Activated T-helper 1 cell treated with anti-CD3 and anti-CD28 coated beads, Interleukin-12 subunit alpha, Interleukin-12 subunit beta, Interleukin-2, Interleukin-4 antibody, amounts not matched to agents 30 ng/mL and 10 ng/mL and 1 ng/mL, durations not matched to agents 14 hours and 24 hours and 36 hours (primary cell): ENCODE measurements at places on chromosomes 6 and 20.

DNA sequence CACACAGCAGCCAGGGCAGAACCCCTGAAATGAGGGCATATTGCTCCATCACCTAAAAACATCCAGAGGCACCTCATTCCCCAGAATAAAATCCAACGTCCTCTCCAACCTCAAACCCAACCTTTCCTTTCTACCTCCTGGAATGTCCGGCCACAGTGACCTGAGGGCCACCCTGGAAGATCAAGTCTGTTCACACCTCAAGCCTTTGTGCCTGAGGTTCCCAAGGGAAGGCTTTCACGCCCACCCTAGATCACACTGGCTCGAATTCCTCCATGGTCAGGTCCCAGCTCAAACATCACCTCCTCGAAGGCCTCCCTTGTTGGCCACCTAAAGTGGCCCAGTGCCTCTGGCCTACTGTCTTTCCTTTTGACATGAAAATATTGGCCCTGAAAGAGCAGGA lies 88.9 kb downstream of the ZMYND8 start:
- DNase-seq: no peak

GRCh38 chr6:132357120-132357519 lies 44.2 kb downstream of the MOXD1 start:
- DNase-seq: no peak

DNA sequence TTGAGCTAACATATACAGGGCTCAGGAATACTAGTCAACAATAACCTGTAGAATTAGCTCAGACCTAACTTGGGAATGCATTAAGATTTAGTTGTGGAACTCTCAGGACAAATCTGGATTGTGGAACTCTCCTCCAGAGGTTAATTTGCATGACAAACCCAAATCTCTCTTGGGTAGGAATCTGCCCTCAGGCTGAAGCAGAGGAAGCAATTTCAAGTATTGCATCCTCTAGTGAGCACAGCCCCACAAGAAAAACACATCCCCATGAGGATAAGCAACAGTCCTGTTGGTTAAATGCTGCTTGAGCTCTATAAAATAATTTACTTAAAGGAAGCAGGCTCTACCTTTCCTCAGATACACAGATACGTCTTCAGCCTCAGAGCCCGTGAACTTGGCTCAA lies 170.9 kb upstream of the STXBP5 start:
- no peak for DNase-seq

- DNase-seq: no peak
Measured at GRCh38 chr6:161017766-161018564, 26.4 kb downstream of the MAP3K4 start.

DNA sequence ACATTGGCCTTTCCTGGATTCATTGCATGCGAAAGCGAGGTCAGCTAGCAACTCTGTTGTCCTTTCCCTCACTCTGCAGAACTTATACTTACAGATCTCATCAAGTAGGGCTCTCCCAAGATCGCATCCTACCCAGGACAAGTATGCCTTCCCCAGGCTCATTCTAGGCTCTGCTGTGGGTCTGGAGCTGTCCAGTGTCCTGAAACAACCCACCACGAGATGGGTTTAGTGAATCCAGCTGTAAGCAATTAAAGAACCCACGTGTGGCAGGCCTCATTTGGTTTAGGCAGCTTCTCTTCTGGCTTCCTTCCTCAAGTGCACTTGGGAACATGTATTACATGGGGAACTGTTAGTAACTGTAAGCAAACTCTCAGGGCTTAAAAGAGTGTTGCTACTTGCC lies 406.5 kb upstream of the CHD6 start:
- DNase-seq: no peak

- peak; percentile 63 for DNase-seq
Measured at GRCh38 chr6:166488076-166488685, 98.3 kb downstream of the RAMACL start.

- peak; percentile 57 for DNase-seq
Measured at GRCh38 chr20:44388466-44389023, 33.0 kb downstream of the HNF4A start.

GRCh38 chr20:47544240-47544639 lies 42.6 kb downstream of the NCOA3 start:
- no peak for DNase-seq

- DNase-seq: no peak
Measured at GRCh38 chr6:139474145-139475108, 100.0 kb upstream of the CITED2 start.

DNA sequence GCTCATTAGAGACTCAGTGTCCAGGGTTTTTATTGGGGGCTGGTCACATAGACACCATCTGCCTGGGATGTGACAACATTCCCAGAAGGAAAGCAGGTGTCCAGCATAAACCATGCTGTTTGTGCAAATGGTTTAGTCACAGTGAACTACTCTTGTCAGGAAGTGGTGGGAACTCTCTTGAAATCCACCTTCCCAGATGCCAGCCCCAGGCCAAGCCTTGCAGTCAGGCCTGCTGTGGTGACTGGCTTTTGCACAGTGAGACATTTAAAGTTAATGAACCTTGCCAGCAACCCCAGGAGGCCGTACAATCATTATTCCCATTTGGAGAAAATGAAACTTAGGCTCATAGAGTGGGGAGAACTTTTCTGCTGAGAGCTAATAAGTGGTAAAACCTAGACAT lies 242.5 kb upstream of the KCNG1 start:
- DNase-seq: no peak

GRCh38 chr20:62788607-62789006 lies 7.7 kb upstream of the MRGBP start:
- DNase-seq: no peak

GRCh38 chr6:52994031-52994838 lies 849 bp downstream of the GSTA4 start:
- DNase-seq: no peak

DNA sequence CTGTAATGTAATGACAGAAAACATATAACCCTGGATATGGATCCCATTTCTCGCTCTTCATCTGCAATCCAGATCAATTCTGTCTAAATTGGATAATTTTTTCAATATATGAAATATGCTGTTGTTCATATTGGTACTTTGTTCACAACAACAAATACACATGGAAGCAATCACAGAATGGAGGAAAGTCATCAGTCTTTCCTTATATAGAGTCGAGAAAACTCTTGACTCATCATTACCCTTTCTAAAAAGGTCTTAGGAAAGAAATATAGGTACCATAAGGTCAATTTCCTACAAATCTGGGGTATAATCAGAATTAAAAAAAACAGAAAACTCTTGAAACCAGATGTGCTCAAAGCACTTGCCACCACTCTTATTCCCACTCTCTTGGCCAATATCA lies 677.6 kb upstream of the ID4 start:
- no peak for DNase-seq

- DNase-seq: no peak
Measured at GRCh38 chr6:117729613-117730012, 54.3 kb downstream of the NUS1 start.

GRCh38 chr6:87721311-87721710 lies 19.3 kb upstream of the AKIRIN2 start:
- no peak for DNase-seq

DNA sequence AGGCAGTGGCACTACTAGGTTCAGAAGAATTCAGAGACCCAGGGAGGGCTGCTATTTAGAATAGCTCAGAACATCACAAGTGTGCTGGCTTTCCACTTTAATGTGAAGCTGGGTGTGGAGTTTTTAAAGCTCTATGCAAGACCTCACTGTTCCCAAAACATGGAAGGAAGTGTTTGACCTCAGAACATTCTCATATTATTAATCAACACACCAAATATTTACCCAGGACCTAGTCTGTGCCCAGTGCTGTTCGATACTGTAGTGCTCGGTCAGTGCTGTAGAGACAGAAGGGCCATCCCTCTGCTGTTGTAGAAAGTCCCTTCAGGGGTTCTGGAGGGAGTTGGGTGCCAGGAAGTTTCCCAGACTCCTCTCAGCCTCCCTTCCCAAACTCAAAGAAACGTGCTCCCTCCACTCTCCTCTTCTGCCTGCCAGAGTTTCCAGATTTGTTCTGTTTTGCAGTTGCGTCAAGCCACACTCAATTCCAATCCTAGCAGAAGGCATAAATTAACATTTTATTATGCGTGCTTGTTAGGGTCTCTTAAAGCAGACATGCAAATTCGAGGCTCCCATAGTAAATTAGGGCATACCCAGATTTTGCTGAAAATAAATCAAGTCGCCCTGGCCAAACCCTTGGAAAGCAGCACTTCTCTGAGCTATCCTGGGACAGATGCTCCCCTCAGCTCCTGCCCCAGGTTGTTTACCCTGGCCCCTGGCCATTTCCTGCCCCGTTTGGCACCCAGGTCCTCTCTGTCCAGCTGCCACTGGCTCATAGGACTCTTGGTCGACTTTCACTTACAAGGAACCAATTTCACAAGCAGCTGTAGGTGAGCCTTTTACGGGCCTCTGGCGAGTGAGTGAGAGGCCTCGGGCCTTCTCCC lies 248.6 kb downstream of the HIVEP2 start:
- no peak for DNase-seq

- DNase-seq: peak; percentile 42
Measured at GRCh38 chr6:40308533-40309306, 278.4 kb downstream of the LRFN2 start.

DNA sequence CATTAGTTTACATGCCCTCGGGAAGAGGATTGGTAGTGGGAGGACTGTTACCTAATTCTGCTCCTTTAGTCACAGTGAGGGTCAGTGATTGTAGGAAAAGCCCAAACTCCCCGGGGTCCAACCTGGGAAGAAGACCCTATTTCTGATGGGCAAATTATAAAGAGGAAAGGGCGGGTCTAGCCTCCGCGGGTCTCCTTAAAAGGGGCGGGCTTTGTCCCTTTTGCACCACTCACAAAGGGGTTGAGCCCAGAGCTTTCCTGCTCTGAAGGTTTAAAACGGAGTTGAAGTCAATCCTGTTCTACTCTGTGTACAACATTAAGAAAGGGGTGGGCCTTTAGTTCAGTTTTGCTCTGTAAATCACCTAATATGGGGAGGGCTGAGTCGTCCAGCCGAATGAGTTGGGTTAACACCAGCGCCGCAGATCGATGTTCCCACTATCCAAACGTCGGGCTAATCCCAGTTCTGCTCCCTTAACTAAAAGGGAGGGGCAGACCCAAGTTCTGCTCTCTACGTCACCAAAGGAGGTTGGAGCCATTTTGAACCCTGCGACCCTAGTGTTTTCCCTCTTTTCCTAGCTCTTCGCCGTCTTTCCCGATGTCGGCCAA lies 920 bp upstream of the RNF5 start:
- DNase-seq: peak; percentile 29

GRCh38 chr6:451847-452246 lies 60.3 kb downstream of the IRF4 start:
- no peak for DNase-seq

DNA sequence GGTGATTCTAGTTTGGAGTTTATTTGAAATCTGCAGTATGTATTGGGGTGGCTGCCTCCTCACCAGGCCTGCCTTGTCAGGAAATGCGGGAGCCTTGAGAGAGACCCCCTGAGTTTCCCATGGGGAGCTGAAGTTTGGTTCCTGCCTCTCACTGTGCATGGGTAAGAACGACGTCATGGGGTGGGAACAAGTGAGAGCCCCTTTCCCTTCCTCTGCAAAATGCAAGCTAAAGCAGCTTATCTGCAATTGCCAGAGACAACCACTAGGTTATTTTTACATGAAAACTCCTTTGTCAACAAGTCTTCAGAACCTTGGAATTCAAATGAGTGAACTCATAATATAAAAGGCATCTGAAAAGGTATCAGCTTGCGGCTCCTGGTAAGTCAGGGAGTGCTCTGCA lies 58.4 kb downstream of the TMEM170B start:
- DNase-seq: no peak

DNA sequence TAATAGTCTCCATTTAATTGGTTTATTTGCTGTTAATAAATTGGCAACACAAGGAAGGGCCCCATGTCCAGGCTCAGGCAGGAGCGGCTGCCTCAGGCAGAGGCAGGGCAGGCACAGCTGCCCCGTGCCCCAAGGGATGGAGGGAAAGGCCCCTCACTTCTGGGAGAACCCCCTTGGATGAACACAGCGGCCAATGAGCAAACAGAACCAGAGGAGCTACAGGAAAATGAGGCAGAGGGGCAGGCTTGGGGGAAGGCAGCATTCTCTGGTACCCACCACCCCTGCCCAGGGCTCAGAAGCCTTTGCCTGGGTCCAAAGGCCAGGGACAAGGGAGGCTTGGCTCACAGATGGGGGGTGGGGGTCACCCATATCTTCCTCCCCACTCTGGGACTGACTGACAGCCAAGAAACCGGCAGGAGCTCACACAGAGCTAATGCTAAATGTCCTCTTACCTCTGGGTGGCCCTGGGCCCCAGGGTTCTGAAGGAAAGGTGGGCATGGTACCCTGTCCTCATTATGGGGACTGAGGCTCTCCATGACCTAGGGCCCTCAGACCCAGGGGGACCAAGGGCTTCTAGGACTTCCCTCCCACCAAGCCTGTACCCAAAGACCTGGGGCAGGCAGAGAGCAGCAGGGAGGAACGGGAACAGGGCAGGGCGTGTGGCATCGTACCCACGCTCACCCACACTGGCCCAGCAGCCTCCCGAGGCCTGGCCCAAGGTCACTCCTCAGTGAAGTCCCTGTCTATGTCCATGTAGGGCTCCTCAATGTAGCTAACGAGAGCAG lies 47.0 kb downstream of the MYH7B start:
- no peak for DNase-seq

GRCh38 chr6:19450651-19451050 lies 386.5 kb upstream of the ID4 start:
- DNase-seq: no peak

DNA sequence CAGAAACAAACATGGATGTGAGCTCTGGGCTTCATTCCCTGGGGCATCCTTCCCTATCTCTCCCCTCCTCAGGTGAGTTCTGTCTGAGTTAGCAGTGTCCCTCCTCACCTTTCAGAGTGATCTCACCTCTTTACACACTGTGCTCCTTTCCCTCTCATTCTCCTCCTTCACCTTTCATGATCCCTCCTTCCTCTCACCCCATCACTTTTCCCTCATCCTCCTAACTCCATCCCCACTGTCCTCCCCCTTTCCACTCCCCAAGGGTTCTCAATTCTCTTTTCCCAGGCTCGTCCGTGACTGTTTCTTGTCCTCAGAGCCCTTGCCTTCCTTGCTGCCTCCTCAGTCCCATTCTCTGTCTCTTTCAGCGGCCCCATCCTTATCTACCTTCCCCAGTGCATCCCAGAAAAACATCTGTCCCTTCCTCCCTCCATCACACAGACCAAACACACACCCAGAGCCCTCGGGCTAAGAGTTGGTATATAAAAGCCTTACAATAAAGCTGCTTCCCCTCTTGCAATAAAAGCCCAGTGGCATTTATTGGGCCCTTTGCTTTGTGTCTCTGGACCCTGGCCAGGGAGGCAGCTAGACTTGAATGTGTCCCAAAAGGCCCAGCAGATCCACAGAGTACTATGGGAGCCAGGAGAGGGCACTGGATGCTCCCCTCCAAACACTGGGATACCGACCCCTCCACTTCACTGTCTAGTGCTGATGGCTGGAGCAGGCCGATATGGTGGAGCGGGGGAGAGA lies 1.9 kb downstream of the RNF39 start:
- DNase-seq: no peak
